ENCODE measurements at places on chromosomes 2 and 18.
A peak's percentile ranks its signal among the peaks of the same experiment; 100 is the strongest.

- DNase-seq: no peak
These were observed 97.8 kb upstream of the CELF4 start for GRCh38 chr18:37663446-37663845.

DNA sequence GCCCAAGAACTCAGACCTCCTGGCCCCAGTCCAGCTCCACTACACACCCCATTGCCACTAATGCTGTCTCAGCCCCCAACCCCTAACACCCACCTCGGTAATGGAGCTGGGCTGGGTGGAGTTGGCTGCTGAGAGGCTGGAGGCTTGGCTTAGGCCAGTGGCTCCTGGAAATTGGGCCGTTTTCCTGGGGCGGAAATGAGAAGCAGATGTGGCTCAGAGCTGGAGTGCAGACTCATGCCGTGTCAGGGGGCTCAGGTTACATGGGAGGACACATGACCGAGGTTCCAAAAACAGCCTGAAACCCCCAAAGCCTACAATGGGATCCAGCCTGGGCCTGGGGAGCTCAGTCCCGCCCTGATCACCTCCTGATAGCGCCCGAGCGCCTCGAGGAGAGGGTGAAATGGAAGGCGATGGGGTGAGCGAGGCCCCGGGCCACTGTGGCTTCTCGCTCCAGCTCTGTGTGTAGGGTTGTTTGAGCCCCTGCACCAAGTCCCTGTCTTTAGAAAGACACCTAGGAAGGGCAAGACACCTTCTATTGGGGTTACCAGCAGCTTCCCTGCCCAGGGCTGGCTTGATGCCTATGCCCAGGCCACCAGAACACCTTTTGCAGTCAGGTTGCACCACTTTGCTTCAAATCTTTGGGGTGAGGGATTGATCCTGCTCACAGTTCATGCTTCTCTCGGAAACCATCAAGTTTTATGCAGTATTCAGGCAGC is 175.7 kb upstream of the HAAO start:
- DNase-seq: no peak

- no peak for DNase-seq
These were observed 115.3 kb upstream of the SCN7A start for GRCh38 chr2:166609183-166609959.

DNA sequence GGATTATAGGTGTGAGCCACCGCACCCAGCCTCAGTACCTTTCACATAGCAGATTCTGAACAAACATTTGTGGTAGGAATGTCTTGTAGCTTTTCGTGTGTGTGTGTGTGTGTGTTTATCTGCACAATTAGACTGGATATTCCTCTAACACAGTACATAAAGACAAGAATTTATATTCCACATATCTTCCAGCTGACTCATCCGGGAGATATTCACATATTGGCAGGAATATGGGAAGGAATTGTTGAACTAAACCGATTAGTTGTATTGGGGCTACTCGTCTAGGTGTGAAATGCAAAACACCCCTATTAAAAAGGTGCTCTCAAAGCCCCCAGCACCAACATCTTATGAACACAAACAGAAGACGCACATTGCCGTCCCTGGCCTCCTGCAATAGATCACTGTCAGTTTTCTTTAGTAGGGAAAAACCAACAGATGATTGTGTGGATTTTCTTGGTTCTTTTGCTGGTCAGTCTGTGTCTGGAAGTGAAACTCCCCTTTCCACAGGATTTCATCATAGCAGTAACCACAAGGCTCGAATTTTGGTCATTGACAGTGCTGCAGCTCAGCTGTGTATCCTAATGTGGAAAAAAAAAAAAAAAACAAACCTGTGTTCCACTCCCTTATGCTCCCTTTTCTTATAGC is 208.5 kb upstream of the ACVR2A start:
- peak; percentile 66 for DNase-seq

- no peak for DNase-seq
These were observed 72.6 kb downstream of the LRRC30 start for GRCh38 chr18:7303316-7304060.
